NCI-H1092 (cell line): ENCODE measurements at places on chromosomes 1 and 21.

DNA sequence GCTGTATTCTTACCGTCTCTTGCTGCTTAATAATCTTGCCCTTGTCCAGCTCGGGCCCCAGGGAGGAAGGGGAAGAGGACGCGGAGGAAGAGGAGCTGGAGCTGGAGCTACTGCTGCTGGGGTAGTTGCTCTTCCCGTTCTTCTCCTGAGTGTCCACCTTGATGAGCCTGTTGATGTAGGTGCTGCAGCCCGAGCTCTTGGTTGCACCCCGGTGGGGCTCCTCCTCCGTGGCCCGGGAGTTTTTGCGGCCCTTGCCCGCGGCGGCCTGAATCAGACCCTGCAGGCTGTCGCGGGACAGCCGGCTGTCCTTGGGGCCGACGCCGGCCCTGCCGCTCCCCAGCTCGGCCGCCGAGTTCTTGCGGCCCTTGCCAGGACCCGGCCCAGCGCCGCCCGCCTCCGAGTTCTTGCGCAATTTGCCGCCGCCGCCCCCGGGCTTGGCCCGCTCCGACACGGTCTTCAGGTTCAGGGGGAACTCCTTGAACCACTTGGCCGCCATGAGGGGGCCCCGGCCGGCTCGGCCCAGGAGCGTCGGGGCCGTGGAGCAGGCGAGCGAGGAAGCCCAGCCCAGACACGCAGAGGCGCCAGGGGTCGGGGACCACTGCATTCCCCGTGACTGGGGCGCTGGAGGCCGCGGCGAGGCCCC lies 475 bp upstream of the TDRD10 start:
- no peak for DNase-seq

DNA sequence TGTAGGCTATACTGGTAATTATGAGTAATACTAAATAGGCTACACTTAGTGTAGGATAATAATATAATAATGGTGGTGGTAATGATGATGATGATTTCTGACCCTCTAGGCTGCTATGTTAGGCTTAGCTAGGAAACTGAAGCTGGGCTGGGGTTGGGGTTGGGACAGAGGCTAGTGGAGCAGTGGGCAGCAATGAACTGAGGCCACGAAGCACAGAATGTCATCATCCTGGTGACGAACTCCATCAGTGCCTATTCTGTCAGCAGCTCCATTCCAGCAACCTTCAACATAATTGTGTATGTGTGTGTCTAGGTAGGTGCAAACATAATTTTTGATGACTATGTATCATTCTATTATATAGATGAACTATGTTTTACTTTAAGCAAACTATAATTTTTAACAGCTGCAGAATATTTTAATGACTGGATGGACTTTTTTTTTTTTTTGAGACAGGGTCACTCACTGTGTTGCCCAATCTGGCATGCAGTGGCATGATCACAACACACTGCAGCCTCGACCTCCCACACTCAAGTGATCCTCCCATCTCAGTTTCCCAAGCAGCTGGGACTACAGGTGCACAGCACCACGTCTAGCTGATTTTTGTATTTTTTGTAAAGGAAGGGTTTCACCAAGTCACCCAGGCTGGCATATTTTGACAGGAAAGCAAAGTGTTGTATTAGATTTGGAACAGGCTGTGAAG lies 12.9 kb upstream of the CLIC4 start:
- DNase-seq, result no peak

GRCh38 chr1:208256091-208256490 lies 11.9 kb upstream of the PLXNA2 start:
- DNase-seq, result no peak

- DNase-seq, result no peak
Measured at GRCh38 chr21:29306920-29307319, 8.2 kb downstream of the BACH1 start.

- DNase-seq, result no peak
Measured at GRCh38 chr1:204725821-204726448, 40.4 kb upstream of the LRRN2 start.

- no peak for DNase-seq
Measured at GRCh38 chr1:197521118-197521739, 253.2 kb downstream of the CRB1 start.

DNA sequence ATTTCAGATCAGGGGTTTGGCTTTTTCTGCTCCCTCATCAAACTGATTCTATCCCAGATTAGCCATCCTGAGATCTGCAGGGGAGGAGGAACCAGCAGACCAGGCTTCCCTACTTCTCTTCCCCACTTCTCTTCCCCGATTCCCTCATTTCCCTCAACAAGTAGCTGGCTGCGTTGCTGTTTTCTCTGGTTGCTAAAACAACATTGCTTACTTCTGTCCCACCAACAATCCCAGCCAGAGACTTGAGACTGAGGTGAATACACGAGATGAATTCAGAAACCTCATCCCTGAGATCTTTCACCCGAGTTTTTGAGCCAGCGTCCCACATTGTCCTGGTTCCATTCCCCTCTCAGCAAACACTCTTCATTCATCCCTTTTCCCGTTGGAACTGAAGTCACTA lies 22.4 kb downstream of the DYRK3 start:
- no peak for DNase-seq

GRCh38 chr1:158103861-158104522 lies 76.7 kb upstream of the CD1D start:
- DNase-seq, result no peak

DNA sequence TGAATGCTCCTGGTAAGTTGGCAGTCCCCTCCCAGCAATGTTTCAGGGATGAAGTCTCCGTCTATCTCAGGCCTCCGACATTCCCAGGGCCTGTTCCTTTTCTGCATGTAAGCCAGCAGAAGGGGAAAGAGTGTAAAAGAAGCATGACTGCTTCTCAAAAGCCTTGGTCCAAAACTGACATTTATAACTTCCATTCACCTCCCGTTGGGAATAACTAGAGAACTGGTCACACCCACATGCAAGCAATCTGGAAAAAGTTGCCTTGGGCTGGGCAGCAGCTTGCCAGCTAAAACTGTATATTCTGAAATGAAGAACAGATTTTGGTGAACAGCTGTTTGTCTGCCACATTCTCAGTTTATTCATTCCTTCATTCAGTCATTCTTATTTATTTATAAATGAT lies 24.2 kb upstream of the NPL start:
- DNase-seq, result no peak

DNA sequence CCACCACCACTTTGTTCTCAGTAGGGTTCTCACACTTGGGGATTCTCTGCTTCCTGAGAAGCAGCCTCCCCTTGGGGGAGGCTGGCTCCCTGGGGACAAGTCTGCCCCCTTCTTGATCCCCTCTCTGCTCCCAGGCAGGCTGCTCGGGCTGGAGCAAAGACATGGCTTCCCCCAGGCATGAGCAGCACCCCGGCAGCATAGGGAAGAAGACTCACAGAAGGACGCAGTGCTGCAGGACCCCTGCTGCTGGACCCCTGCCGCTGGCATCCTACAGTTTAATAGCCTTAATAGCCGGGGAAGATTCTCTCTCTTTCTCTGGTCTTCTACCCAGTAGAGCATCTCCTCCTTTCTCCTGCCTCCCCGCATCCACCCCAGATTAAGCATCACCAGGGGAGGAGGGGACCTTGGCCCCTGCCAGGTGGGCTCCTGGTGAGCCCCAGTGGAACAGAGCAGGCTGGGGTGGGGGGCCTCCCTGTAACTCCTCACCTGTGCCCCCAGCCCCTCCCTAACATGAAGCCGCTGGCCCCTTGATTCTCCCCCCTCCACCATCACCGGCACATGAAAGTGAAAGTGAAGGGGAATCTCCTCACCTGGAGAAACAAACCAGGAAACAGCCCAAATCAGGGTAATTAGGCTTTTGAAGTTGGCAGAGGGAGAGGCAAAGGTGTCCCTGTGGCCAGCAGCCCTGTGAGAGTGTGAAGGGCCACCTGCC lies 2.5 kb downstream of the WNT3A start:
- no peak for DNase-seq

- DNase-seq, result no peak
Measured at GRCh38 chr1:193697115-193697762, 510.8 kb upstream of the B3GALT2 start.

- no peak for DNase-seq
Measured at GRCh38 chr21:37538971-37539590, 172.5 kb downstream of the DYRK1A start.

DNA sequence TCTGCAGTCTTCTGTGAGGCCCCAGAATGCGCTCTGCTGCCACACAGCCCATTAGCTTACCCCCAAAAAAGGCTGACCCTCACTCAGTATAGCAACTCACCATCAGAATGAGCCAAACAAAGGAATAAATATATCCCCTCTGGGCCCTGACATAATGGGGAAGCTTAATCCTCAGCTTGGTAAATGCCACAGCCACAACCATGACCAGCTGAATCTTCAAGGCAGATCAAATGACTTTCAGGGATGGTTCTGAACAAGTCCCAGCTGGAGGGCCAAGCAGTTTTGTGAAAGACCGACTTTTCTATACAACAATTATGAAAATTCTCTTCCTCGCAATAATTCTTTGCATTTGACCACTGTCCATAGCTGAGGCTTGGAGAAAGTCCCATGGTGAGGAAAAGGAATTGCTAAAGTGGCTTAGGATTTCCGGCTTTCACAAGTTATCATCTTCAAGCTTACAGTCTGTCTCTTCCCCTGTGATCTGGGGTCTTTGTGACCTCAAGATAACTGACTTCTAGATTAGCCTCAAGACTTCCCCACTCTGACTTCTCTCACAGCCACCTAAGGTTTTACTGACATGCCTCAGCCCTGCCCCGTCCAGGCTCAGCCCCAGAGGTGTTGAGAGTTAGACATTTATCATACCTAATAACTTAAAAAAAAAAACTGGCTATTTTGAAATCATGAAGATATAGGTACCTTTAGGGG lies 47.8 kb upstream of the PBX1 start:
- no peak for DNase-seq

DNA sequence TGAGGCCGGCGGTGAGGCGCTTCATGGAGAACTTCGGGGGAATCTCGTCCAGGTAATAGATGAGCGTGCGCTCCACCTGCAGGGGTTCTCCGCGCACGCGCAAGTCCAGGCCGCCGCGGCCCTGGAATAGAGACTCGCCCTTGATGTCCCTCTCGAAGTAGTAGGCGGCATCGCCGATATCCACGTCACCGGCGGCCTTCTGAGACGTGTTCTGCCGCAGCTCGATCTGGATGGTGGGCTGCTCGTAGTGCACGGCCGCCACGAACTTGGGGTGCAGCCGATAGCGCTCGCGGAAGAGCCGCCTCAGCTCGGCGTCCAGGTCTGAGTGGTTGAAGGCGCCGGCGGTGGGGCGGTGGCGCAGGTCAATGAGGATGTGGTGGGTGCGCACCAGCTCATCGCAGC lies 726 bp downstream of the TACSTD2 start:
- DNase-seq, result no peak

- peak; percentile 27 for DNase-seq
Measured at GRCh38 chr1:50774759-50775351, 185.2 kb downstream of the FAF1 start.

DNA sequence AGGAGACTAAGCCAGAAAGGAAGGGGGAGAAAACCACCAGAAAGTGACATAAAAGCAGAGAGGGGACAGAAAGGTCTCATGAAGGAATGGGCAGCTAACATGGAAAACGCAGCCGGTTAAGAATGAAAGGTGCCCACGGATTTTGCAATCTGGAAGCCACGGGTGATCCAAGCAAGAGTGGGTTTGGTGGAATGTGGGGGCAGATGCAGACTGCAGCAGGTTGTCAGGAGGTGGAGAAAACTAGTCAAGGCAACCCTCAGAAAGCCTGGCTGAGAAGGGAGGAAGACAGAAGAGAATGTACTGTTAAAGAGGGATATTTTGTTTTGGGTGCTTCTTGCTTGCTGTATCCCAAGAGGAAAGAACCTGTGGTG lies 12.6 kb upstream of the SMIM12 start:
- DNase-seq, result no peak

GRCh38 chr21:16851054-16851453 lies 661.8 kb upstream of the CXADR start:
- no peak for DNase-seq

GRCh38 chr1:14182856-14183255 lies 415.6 kb upstream of the KAZN start:
- DNase-seq, result no peak

GRCh38 chr1:227771771-227772170 lies 36.5 kb downstream of the SNAP47 start:
- DNase-seq, result no peak

- no peak for DNase-seq
Measured at GRCh38 chr21:37128076-37128475, 55.0 kb downstream of the TTC3 start.

DNA sequence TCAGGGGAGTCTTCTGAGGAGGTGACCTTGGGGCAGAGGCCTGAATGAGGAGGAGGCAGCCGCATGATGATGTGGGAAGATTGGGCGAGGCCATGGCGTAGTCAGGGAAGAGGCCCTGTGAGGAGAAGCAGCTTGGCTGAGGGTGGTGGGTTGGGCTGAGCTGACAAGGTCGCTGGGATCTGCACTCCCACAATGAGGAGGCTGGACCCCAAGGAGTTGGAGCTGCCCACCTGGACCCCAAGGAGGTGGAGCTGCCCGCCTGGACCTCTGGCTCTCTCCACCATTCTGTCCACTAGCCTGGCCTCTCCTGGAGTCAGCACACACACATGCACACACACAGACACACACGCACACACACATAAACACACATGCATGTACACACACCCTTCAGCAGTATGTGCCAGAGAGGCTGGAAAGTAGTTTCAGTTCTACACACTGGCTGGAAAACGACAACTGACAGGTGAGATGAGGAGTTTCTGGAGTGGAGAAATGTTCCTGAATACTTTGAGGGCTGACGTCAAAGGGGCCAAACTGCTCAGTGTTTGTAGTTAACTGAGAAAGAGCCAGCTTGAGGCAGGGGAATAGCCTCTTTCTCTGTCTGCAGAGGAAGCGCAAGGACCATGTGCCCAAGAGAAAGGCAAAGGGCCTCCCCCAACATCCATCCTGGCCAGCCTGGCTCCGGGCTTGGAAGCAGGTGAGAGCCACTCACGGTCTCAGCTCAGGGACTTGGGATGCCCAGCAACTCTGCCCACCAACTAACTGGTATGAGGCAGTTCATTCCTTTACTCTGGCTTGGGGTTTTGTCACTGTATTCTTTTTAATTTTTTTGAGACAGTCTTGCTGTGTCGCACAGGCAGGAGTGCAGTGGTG lies 7.1 kb downstream of the SMPDL3B start:
- no peak for DNase-seq

GRCh38 chr1:213623064-213623581 lies 364.6 kb upstream of the PROX1 start:
- no peak for DNase-seq

DNA sequence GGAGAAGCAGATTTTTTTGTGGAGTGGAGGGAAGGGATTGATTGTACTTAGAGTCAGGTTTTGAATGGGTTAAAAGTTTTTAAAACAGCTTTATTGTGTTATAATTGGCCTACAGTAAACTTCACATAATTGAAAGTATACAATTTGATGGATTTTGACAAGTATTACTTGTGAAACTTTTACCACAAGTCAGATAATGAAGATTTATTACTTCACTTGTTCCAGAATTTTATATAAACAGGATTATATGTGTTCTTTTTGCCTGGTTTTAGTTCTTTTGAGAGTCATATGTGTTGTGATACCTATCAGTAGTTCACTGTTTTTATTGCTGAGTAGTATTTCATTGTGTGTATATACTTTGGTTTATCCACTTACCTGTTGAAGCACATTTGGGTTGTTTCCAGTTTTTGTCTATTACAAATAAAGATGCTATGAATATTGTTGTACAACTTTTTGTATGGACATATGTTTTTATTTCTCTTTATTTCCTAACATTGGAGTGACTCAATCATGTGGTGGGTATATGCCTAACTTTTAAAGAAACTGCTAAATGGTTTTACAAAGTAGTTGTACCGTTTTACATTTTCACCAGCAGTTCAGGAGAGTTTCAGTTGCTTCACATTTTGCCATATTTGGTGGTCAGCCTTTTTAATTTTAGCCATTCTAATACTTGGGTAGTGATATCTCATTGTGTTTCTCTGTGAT lies 71.0 kb downstream of the DYRK1A start:
- no peak for DNase-seq
